ENCODE measurements at places on chromosomes 6 and 20.

- DNase-seq, result no peak
Observed at GRCh38 chr20:49906101-49906604, 9.2 kb downstream of the SPATA2 start.

GRCh38 chr6:159969921-159970320 lies 1.0 kb downstream of the IGF2R start:
- DNase-seq, result no peak

DNA sequence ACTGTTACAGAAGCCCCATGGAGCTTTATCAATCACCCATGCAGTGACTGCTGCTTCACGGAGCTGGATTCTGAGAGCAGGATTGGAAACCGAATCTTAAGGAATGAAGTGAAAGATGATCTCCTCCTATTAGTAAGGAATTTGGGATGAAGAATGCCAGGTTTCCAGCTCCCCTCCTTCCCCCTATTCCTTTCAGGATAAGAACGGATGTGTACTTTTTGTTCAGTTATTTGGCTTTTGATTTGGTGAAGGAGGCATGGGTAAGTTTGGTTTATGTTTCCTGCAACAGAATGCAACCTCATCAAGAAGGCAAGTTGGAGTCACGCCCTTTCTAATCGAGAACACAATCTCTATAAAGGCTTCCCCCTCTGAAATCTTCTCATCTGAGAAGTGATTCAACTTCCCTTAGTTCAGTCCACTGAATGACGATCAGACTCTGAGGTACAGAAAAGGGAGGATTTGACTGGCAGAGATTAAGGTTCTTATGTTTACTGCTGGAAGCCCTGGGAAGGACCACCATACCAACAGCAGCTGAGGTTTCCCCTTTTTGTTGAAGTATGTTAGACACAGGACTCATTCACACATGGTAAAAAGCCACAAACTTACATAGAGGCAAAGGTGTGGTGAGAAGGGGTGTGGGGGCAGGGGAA lies 5.5 kb downstream of the ELMO2 start:
- no peak for DNase-seq

DNA sequence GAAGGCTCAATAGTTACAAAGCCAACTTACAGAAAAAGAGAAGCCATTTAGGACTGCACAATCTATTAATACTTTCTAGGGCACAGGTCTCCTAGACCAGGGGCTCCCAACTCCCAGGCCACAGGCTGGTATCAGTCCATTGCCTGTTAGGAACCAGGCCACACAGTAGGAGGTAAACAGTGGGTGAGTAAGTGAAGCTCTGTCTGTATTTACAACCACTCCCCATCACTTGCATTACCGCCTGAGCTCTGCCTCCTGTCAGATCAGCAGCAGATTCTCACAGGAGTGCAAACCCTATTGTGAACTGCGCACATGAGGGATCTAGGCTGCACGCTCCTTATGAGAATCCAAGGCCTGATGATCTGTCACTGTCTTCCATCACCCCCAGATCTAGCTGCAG lies 22.5 kb downstream of the TRAF3IP2 start:
- no peak for DNase-seq

GRCh38 chr6:63637865-63638445 lies 2.4 kb downstream of the PHF3 start:
- no peak for DNase-seq

GRCh38 chr20:31990641-31991338 lies 19.4 kb upstream of the CCM2L start:
- no peak for DNase-seq

DNA sequence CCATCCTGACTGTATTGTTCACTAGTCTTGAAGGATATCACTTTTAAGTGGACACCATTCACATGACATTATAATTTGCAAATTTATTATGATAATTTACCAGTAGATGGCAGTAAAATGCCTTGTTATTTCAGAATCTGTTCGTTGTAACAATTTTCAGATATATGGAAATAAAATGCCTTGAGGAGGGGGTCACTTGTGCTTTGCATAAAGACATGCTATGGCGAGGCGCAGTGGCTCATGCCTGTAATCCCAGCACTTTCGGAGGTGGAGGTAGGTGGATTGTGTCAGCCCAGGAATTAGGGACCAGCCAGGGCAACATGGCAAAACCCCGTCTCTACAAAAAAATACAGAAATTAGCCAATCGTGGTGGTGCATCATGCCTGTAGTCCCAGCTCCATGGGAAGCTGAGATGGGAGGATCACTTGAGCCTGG lies 9.0 kb upstream of the NCOA6 start:
- no peak for DNase-seq

DNA sequence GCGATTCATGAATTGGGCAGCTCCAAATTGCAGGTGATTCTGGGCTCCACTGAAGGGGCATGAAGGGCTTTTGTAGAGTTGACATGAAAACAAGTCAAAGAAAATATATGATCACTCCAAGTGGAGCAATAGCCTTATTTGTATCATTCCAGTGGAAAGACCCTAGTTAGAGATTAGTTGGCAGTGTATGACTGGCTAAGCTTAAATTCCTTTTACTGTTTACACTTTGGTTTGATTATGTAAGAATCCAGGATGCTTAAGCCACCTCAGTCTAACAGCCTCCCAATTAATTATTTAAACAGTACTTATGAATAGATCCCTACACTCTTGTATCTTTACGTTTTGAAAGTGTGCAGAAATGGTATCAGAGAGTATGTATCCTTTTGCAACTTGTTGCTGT lies 712.4 kb downstream of the KIF16B start:
- no peak for DNase-seq

GRCh38 chr20:45407067-45407745 lies 883 bp upstream of the DBNDD2 start:
- DNase-seq, result no peak

DNA sequence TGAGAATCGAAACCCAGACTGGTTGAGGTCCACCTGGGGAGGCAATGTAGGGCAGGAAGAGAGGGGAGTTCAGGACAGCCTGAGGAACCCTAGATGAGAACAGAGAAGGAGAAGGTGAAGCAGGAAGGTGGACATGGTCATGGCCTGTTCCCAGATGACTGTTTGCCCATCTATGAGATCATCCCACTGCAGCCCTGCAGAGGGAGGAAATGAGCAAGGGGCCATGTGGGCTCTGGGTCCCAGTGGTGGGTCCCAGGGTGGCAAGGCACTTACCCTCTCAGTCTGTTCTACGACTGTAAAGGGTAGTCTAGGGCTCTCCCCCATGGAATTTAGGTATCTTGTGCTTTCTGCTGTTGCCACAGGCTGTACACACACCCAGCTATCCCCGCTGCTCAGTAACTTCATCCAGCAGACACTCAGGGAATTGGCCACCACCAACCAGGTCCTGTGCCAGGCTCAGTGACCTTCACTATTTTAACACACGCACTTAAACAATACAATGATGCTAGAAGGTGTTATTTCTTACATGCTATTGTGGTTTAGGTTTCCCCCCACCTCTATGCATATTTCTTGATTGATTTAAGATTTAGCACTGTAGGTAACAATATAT lies 89.8 kb downstream of the TOX2 start:
- no peak for DNase-seq

- DNase-seq, result no peak
Observed at GRCh38 chr6:16676978-16677377, 84.3 kb downstream of the ATXN1 start.

- DNase-seq, result no peak
Observed at GRCh38 chr20:61938839-61939690, 126.6 kb downstream of the TAF4 start.

Measured in cortex of kidney (tissue), 1 donor.